CD4-positive, alpha-beta T cell treated with Interleukin-6 at 100 ng/mL for 8 hours (primary cell): ENCODE measurements at places on chromosomes 2 and 18.
A peak's percentile ranks its signal among the peaks of the same experiment; 100 is the strongest.

DNA sequence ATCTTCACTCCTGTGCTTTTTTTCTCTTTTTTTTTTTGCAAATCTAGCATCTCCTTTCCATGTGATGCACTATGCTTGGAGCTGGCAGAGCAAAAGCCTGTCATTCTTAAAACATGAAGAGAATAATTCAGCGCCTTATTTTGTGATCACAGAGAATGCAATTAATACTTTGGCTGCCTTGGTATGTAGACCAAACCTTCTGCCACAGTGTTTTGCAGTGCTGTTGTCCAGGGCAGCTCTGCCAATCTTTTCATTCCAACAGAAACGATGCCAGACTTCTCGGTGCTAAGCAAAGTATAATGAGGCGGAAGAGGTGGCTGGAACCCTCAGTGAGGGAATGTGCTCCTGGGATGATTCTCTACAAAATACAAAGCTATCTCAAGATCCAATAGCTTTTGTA is 25.6 kb downstream of the BCL2 start:
- DNase-seq = no peak

DNA sequence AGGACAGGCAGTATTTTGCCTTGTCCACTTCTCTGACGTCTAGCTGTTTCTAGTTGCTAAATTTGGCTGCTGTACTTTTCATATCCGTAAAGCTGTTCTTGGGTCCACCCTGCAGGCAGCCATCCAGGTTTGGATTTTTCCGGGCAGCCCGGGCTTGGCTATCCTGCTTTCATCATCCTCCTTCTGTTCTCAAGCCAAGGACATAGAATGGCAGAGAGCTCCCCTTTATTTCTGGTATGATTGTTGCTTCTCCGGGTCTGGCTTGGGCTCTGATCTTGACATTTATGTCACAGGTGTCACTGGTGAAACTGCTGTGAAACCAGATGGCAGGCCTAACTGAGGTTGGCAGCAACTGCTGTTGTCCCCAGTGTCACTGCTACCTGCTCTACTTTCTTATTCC is 35.5 kb downstream of the SCN2A start:
- no peak for DNase-seq

DNA sequence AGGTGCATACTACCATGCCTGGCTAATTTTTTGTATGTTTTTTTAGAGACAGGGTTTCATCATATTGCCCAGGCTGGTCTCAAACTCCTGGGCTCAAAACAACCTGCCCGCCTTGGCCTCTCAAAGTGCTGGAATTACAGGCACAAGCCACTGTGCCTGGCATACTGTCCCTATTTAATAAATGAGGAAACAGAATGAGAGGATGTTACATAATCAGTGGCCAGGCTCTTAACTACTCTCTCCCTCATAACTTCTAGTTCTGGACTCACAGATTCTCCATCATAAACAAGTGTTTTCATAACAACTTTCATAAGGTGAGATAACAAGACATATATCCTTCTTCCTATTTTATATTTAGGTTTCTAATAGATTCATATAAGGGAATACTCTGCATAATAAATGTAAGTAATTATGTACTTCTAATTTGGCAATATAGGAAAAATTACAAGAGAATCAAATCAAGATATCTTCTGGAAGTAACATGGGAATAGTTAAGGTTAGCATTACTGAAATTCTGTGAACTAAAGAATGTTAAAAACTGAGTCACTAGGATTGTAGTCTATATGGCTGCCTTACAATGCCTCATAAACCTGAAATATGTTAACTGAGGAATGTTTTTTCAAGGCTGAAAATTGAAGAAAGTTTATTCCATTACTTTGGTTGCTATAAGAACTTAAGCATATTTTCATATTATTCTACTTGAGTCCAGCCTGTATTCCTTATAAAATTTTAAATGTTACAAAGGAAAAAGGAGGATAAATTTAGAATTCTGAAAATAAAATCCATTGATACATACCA is 71.3 kb downstream of the SLC25A12 start:
- no peak for DNase-seq

- DNase-seq = peak; percentile 67
These were observed 188.2 kb downstream of the BCL2 start for GRCh38 chr18:63131106-63131958.

DNA sequence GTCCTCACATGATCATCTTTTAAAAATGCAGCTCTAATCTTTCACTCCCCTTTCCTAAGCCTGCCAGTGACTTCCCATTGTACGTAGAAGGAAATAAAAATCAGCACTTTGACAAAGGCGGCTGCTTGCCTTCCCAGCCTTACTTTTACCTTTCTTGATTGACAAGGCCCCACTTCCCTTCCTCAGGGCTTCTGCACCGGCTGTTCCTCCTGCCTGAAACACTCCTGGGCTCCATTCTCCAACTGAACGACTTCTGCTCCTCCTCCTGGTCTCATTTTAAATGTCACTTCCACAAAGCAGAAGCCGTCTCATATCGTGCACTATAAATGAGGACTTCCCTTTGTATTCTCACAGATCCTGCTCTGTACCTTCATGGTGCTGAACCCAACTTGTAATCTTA is 56.1 kb downstream of the OSBPL6 start:
- DNase-seq = no peak

DNA sequence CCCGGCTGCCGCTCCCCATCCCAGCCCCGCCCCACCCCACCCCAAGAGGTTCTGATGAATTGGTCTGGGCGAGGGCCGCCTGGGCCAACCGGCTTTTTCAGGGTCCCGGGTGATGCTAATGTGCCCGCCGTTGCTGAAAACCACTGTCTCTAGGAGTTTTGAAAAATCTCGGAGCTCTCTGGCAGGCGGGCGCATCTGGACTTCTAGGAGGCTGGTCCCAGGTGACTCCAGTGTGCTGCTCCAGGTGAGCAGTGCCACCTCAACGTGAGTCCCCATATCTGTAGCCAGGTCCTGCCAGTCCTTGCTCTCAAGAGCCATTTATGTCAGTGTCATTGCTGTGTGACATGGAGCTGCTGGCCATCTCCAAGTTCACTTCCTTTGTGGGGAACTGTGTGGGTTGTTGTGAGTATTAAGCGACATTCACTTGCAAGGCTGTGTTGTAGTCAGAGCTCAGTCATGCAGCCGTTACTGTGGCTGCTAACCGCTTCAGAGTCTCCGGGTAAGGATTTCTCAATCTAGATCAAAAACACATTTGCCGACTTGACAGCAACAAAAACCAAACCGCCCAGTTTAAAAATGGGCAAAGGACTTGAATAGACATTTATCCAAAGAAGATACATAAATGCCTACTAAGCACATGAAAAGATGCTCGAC is at the start of gene RFX8:
TSS of gene RFX8 (minus strand) at position 382 of the 654 bp plus-strand sequence. CDS start 8,264 bp downstream, outside the sequence.
- DNase-seq = peak; percentile 64

DNA sequence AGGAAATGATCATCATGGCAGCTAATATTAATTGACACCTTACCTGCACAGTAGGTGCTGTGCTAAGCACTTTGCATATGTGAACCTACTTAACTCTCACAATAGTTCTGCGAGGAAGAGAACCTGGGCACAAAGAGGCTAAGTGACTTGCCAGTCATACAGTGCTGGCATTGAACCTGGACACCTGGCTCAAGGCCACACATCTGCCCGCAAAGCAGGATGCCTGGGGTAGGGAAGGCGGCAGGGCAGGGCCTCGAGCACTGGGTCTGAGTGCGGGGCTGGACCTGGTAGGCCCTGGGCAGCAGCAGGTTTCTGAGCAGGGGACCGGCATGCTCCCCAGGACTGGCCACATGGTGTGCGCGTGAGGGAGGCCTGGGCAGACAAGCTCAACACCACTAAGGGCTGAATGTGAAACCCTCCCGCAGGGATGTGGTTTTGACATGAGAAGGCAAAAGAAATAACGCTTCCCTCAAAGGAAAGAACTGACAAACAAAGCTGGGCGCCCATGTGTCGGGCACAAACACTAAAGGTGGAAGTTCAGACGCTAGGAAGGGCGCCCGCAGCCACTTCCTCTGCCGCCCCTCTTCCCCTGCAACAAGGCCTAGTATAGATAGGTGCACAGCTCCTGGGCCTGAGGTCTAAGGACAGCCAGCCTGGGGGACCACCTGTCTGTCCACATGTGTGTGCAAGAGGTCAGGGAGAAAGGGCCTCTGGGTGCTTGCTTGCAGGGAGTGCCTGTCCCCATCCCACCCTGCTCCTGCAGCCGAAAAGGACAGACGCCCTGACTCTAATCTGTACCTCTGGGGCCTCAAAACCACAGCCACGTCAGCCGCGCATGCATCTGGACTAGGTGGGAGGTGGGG is 92.5 kb downstream of the ZFP36L2 start:
- peak; percentile 85 for DNase-seq

GRCh38 chr2:31139671-31140070 is 1.4 kb upstream of the GALNT14 start:
- DNase-seq = no peak

GRCh38 chr2:239732666-239733010 is 292.5 kb downstream of the NDUFA10 start:
- DNase-seq = no peak

DNA sequence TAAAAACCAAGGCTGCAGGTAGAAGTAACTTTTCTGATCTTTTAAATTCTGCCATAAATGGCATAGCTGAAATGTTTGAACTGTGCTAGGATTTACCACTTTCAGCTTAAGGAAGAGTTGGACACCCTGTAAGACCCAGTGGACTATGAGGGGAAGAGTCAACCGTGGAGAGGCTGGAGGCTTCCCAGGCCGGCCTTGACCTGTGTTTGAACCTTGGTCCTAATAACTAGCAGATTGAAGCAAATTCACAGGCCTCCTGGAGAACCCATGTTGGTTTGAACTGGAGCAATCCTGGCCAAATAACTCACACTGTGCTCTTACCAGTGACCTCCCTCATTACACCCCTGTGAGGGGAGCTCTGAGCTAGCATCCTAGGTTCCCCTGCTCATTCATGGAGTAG is 87.2 kb upstream of the ALPP start:
- DNase-seq = no peak

GRCh38 chr2:226325526-226325925 is 474.1 kb downstream of the IRS1 start:
- no peak for DNase-seq

DNA sequence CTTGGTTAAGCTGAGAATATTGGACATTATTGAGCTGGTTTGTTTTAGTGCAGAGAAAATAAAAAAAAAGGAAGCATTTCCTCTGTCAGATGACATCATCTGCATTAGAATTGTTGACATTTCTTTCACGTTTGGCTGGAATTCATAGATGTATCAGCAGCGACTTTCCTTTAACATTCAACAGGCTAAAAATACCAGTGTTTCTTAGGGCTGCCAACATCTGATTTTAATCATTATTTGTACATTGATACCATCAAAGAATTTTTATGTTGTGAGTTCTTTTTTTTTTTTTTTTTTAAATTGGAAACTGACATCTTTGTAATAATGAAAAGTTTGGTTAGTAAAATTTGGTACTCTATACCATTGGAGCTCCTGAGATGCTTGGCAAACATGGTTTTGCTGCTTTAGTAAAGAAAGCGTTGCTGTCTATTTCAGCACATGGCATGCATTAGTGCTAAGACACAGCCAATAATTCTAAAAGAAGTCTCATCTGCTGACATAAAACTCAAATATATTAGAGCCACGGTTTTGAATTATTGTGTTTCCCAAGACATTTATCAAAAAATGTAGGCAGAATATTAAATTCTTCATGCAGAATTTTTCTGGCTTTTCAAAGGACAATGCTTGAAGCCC is 33.6 kb downstream of the GTF2A1L start:
- no peak for DNase-seq

DNA sequence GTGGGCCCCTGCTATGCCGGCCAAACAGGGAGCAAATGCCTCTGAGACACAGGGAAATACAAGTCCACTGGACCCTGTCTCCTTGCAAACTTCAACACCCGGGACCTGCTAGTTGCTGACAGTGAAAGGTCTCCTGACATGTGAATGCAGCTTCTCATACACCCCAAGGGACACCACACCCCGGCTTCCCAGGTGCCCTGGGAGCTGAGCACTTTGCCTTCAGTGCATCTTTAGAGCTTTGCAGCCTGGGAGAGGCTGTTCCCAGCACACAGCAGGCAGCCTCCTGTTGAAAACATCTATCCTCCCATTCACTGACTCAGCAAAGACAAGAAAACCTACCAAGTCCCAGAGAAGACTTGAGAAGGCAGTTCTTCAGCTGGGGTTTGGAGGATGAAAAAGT is 143.4 kb downstream of the COL6A3 start:
- DNase-seq = no peak

DNA sequence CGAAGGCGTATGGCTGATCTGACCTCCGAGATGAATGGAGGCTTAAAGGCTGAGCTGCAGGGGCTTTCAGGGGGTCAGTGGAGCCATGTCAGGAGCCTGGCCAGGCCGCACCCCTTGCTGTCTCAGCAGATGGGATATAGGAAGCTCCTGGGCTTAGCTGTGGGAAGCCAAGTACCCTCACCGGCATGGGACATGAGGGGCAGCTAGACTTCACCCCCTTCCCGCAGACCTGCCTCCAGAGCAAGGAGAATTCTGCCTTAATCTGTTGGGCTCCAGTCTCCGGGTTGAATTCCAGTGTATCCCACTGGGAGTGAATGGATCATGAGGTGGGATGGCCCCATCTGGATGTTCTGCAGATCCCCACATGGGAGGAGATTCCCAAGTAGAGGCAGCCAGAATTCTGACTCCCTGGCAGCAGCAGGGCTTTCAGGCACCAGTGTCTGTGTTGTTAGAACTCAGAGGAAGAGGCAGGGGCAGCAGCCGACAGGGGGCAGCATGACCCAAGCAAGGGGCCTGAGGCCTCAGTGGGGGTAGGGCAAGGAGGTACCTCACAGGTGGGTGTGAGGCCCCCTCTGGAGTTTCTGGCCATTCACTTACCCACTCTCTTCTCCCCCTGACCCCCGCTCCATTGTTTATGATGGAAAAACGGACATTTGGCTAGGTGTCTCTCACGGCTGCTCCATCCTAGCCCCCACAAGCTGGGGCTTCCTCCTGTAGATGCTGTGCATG is 19.1 kb downstream of the CAPG start:
- DNase-seq = peak; percentile 63

DNA sequence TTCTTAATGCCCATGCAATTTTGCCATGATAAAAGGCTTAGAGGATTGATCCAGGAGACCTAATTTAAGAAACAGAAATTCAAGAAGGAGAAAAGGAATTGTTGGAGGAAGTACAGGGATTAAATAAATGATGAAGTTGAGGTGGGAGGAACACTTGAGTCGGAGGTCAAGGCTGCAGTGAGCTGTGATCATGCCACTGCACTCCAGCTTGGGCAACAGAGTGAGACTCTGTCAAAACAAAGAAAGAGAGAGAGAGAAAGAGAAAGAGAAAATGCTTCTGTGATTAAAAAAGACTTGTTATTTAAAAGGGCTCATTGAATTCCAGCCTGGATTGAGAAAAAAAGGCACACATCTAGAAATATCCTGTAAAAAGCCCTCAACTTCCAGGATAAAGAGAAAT is 123.2 kb downstream of the B3GNT2 start:
- DNase-seq = no peak

- DNase-seq = no peak
These were observed 9.4 kb downstream of the NT5DC4 start for GRCh38 chr2:112730216-112730615.

DNA sequence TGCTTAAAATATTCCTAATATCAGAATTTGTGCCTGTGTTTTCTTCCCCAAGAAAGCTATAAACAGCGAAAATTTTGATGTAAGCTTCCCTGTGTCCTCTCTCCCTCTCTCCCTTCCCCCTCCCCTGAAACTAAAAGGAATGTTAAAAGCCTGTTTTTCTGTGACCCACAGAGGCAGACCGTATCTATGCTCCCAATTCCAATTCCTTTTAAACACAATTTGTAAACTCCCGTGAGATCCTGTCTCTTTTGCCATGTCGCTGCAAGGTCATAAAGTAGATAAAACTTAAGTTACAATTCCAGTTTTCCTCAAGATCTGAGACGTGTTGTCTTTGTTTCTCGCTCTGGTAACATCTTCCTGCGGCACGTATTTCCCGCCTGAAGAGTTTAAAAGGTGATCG is 23.3 kb downstream of the SKA1 start:
- DNase-seq = no peak

GRCh38 chr18:36814994-36815393 is 13.8 kb downstream of the TPGS2 start:
- DNase-seq = no peak
